ENCODE measurements at places on chromosomes 3 and 15.

GRCh38 chr3:184986366-184986889, 166.4 kb downstream of the C3orf70 start:
- DNase-seq: no peak

DNA sequence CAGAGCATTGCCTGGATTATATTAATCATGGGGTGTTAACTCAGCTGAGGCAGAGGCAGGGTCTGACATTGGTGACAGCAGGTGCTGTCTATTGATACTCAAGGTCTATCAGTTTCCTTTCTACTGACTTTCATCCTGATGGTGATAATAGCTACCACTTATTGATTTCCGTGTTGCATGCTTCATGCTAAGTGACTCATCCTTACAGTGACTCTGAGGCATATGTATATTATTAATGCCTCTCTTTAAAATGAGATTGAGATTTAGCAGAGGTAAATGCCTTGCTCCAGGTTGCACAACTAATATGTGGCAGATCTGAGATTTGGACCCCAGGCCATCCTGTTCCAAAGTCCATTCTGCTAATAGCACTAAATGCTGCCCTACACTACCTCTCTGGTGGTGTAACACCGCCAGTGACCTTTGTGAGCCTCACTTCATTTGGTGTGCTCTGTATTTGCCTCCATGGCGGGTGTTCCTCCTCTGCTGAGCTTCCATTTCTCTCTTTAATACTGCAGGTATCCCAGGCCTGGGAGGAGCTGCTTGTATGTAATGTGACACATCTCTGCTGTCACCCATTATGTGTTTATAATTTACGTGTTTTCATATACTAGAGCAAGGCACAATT, 50.4 kb downstream of the GPR171 start:
- DNase-seq: no peak

DNA sequence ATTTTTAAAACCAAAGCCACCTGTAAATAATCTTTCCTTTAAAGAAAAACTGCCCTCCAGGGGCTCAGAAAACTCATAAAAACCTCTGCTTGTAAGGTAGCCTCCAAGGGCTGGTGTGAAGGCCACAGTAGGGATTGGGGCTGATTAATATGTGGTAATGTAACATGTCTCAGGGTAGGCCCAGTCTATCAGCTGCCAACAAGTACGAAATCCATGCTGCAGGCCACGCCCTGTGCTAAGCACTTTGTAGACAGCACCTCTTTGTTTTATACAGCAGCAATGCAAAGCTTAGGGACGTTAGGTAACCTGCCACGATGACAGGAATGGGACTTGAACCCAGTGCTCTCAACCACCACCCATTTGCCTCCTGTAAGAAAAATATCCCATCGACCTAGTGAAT, 65.6 kb upstream of the PRICKLE2 start:
- DNase-seq: no peak

GRCh38 chr15:73367624-73368300, 996 bp downstream of the HCN4 start:
- DNase-seq: peak; percentile 58

DNA sequence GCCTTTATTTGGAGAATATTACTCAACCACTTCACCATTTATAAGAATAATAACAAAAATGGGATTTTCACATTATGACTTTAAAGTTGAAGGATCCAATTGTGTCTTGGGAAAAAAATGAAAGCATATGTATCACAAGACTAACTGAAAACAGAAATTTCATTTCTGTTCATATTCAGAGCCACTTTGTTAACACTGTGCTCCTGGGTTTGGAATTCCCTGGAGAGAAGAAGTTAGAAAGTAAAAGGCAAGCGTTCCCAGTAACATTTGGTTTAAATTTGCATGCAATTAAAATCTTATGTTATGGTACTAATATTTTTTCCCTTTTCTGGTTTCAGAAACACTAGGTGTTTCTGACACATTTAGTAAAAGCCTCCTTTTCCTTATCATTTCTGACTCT, 230.8 kb downstream of the RBMS3 start:
- DNase-seq: no peak

- DNase-seq: no peak
These were observed 8.3 kb downstream of the ACKR4 start for GRCh38 chr3:132605374-132605792.

DNA sequence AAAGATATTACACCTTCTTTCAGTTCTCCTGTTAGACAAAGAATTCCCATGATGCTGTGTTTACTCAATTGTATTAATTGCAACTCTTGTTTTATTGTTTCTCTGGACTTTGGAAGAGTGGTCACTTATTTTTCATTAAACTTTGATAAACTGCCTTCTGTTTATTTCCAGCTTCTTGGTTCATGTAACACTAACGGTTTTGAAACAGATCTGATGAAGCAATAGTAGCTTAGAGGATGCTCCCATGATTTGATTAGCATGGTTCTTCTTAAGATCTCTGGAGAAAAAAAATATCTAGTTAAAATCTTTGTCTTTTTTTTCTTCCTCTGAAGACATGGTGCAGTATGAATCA, 90.1 kb downstream of the FNDC3B start:
- no peak for DNase-seq

DNA sequence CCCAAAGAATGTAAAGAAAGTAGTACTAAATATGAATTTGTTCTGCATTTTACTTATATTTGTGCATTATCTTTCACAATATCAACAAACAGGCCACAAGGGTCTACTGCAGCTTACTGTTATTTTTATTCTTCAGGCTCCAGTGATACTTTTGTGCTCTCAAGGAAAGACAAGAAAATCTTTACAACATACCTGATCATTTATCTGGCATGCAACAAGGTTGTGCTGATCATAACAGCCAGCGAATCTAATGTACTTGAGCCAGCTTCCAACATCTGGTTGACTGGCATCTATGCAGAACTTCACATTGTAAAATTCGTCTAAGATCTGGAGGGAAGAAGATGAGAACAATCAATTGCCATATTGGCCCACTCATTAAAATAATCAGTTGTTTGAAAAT, 520.0 kb downstream of the MECOM start:
- DNase-seq: no peak

DNA sequence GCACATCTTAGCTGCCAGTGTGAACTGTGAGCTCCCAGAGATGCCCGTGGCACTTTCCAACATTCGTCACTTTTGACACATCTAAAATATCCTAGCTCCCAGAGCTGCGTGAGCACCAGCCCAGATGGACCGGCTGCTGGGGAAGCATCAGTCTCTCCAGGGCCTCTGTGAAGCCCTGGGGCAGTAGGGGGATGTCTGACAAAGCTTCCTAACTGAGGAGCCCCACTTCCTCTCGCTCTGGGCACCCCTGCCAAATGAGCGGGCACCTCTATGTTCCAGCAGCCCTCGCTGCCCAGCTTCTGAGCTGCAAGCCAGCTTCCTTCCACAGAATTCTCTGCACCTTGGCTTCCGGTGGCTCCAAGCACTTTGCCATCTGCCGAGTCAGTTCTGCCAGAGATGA, 91.1 kb downstream of the LIPC start:
- DNase-seq: no peak

GRCh38 chr15:78179286-78179840, 30.2 kb downstream of the IDH3A start:
- DNase-seq: no peak

DNA sequence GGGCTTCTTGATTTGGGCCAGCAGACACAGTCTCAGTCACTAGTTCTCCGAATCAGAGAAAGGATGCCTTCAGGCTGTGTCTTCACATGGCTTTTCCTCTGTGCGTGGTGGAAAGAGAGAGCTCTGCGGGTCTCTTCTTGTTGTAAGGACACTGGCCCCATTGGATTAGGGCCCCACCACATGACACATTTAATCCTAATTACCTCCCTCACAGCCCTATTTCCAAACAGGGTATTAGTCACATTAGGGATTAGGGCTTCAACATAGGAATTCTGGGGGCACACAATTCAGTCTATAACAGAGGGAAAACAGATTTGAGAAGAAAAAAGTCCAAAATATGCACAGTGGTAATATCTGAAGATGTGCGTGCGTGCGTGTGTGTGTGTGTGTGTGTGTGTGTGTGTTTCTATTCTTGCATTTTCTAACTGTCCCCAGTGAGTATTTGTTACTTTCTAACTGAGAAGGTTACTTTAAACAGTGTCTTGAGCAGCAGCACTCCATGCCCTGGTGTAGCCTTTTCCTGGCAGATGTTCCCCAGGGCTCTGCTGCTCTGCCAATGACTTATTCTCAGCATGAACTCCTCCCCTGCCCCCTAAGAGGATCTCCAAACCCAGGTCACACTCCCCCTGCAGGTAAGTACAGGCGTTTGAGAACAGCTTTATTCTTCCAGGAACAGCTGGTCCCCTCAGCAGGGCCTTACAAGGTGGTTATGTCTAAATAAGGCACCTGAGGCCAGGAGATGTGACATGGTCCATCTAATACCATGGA, 72.9 kb downstream of the RPL39L start:
- no peak for DNase-seq

DNA sequence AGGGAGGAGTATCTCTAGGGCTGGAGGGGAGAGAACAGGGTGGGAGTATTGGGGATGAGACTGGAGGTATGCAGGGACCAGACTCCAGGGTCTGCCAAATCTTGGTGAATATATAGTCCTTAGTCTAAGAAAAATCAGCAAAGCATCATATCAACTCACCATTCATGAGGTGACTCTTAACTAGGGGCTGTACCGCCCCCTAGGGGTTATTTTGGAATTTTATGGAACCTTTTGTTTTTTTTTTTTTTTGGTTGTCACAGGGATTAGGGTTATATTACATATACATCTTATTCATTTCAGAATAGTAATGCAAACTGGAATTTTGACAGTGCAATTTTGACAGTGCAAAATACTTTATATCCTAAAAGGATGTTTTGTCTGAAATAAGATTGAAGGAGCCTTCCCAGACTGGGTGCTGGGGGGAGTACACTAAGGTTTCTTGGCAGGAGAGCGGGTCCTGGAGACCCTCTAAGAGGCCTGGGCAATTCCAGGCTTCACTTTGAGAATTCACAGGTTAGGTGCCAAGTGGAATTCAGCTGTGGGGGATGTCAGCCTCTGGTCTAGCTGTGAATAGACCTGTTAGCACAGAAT, 7.5 kb downstream of the CMTM7 start:
- no peak for DNase-seq

GRCh38 chr3:113354307-113354706, 87.0 kb downstream of the CFAP44 start:
- DNase-seq: no peak

DNA sequence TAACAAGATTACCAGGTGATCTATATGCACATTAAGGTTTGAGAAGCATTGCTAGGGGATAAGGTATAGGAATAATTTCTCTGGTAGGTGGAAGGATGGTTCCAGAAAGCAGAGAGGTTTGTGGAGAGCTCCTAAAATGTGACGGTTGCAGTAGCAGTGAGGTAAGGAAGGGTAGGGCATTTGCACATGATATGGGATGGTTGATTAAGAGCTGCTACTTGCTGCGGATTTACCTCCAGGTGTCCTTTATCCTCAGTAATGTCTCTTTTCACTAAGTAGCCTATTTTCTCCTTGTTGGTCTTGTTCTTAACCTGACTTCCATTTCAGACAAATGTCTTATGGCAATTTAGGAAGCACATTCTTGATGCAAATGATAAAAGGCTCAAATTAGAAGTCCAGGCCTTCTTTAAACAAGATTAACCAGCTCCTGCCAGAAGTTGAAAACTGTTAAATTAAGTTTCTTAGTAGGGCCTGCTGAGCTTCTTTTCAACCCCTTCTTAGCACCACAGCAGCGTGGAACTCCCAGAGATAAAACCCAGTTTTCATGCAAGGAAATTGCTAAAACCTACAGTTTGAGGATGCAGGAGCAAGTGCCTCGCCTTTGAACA, 231.1 kb upstream of the GADL1 start:
- no peak for DNase-seq

- DNase-seq: no peak
These were observed 21.6 kb downstream of the RLBP1 start for GRCh38 chr15:89199746-89200145.

GRCh38 chr3:27553886-27554540, 69.8 kb upstream of the SLC4A7 start:
- DNase-seq: no peak

GRCh38 chr3:56131974-56132590, 336.2 kb downstream of the ERC2 start:
- DNase-seq: no peak

- DNase-seq: no peak
These were observed 21.8 kb downstream of the SI start for GRCh38 chr3:165056510-165056909.

DNA sequence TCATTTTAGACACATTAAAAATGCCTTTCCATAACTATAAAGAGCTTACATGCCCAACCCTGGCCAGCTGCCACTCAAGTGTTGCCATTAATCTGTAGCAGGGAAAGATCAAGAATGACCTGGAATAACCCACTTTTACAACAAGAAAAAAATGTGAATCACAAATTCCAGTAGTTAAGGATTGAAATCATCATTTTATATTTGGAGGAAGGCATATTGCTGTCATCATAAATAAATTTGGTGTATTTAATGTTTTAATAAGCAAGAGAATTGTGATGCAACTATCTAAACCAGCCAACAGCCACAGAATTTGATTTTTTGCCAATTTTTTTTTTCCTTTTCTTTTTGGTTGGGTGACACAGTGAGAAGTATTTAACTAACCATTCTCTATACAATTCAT, 240.0 kb upstream of the SEMA6D start:
- no peak for DNase-seq

DNA sequence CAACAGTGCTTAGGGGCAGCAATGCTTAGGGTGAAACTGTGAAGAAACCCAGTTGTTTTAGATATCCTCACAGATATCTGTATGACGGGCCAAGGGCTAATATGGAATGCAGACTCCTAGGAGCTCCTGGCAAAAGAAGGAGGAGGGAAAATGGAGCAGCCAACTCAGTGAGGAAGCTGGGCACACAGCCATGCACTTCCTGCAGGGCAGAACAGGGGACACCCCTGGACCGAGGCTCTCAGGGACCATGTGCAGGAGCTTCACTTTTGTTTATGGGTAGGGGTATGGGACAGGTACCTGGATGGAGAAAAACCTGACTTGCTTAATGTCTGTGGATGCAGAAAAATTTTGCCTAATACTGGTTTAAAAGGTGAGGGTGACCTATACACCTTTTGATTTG, 20.2 kb downstream of the NIPA1 start:
- DNase-seq: no peak

DNA sequence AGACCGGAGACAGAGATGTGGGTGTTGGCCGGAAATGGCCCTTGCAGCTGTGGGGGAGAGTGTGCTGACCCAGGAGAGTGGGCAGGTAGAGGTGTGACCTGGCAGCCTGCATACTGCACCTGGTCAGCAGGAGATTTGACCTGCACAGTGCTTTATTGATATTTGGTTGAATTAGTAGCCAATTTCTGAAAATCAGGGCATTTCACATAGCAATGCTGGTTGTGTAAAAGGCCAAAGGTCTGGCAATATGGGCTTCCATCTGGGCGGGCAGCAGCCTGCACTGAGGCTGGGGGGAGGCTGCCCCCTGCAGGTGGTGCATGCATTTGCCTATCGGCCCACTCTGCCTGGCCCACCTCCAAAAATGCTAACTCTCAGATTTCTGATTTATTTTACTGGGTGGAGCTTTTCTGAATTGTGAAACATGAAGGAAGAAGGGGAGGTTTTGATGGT, 9.4 kb upstream of the MGLL start:
- DNase-seq: peak; percentile 58

- DNase-seq: no peak
These were observed 21.3 kb upstream of the SEC62 start for GRCh38 chr3:169945313-169945712.

- no peak for DNase-seq
These were observed 1202.7 kb downstream of the OTOL1 start for GRCh38 chr3:162699291-162699690.

Data from glutamatergic neuron (in vitro differentiated cells).